GM12878 (cell line): ENCODE measurements at places on chromosomes 12 and 14.
A peak's percentile ranks its signal among the peaks of the same experiment; 100 is the strongest.

- no peak for DNase-seq
These were observed 59.5 kb downstream of the DHRS2 start for GRCh38 chr14:23695664-23695999.

- DNase-seq = no peak
These were observed 1.6 kb downstream of the TMEM121 start for GRCh38 chr14:105527826-105528585.

GRCh38 chr14:72444701-72445100, 449.2 kb downstream of the DPF3 start:
- DNase-seq = no peak

- DNase-seq = peak; percentile 21
These were observed 62.0 kb upstream of the OSBPL8 start for GRCh38 chr12:76621582-76622024.

DNA sequence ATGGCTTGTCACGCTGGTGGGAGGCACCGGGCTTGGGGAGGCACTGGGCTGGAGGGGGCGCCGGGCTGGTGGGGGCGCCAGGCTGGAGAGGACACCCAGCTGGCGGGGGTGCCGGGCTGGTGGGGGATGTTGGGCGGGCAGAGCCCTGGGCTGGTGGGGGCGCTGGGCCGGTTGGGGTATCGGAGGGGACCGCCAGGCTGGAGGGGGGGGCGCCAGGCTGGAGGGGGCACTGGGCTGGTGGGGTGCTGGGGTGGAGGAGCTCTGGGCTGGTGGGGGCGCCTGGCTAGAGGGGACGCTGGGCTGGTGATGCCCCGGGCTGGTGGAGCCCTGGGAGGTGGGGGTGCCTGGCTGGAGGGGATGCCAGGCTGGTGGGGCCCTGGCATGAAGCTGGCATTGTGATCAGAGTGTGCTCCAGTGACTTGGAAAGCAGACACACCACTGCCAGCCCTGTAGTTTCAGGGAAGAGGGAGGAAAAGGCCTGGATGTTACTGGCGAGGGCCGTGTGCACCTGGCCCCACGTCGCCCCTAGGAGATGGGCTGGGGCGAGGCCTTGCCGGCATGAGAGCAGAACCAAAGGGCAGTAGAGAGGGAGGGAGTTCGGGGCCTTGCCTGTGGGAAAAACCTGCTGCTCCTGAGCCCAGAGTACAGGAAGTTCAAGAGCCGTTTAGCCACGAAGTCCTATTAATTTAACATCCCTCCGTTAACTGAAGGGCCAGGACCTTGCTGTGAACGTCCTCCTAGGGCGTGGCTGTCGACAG, 13.1 kb downstream of the TEDC1 start:
- DNase-seq = no peak

- DNase-seq = no peak
These were observed 357.3 kb upstream of the MIS18BP1 start for GRCh38 chr14:45610318-45610717.

GRCh38 chr12:67042697-67043131, 226.4 kb upstream of the CAND1 start:
- no peak for DNase-seq

DNA sequence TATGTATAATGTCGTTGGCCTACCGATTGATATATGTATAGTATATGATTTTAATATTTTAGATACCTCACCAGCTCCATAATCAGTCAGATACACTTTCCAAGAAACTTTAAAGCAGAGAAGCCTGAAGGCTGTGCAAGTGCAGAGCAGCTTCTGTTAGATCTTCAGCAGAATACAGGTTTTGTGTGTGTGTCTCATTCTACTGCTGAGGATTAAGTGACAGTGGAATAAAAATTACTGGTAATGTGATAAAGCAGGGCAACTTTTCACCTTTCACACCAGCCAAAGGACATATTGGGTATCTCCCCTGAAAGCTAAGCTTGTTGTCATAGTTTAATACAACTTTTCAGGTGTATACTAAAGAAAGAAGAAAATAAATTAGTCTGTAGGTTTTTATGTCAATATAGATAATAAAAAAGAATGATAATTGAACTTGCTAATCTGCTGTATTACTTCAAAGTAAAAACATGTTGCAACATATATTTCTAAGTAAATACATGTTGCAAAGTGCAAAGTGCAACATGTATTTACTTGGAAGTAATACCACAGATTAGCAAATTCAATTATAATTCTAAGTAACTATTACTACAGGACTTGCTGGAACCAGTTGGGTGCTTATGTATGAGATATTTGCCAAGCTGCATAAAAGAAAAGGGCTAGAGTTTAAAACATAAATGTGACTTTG, 128.3 kb downstream of the SLC16A7 start:
- no peak for DNase-seq

- DNase-seq = peak; percentile 28
These were observed 55.2 kb downstream of the FOS start for GRCh38 chr14:75333606-75334548.

GRCh38 chr14:94439453-94440057, 13.0 kb downstream of the SERPINA11 start:
- no peak for DNase-seq

GRCh38 chr12:124568431-124569374, 1.3 kb upstream of the NCOR2 start:
- DNase-seq = peak; percentile 53

GRCh38 chr12:52415870-52416750, 10.0 kb upstream of the KRT82 start:
- no peak for DNase-seq
